ENCODE measurements at places on chromosomes 3 and 15. TPM values are rescaled to one million over a fixed set of nuclear protein-coding genes. Genes with fewer than 3 reads are reported as not detected.

DNA sequence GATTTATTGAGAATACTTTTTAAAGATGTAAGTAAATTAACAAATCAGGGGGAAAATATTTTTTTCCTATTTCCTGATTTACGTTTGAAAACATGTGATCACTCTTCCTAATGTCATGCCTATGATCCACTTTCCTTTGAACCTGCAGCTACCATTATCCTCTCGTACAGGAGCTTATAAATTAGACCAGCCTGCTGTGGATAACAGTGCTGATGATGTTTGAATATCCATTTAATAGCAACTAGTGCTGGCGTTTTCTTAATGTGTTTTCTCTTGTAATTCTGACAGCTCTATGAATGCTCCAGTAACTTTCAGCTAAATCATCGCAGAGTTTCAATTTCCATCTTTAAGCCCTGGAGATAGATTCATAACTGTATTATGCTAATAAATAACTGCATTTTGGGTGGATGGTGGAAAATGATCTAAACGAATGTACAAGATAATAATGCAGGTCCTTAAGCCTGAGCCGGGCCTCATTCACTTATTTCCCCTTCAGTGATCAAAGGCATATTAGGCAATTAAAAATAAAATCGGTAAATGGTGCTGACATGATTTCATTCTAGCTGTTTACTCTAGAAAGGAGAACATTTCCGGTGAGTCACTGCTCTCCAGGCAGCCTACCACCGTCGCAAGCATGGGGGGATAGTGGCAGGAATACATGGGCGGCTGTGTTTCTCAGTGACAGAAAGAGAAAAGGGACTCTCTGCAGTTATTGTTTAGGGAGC, 58.5 kb upstream of the SLC24A5 start:
- H3K4me3 ChIP-seq, result no peak overlapping the region
- no peaks in the 10 kb centered on the region for H3K36me3 ChIP-seq

- H3K27ac ChIP-seq, result no peak overlapping the region
- H3K4me1 ChIP-seq, result no peaks in the 10 kb centered on the region
- H3K4me3 ChIP-seq, result no peak overlapping the region
- peaks cover 3% of the 10 kb centered on the region for H3K27me3 ChIP-seq
Observed at GRCh38 chr3:161356287-161356686, 15.0 kb downstream of the SPTSSB start.

GRCh38 chr15:101028772-101029438, 109.7 kb downstream of the LRRK1 start:
- H3K27ac ChIP-seq, result no peak overlapping the region
- H3K36me3 ChIP-seq, result peaks cover 17% of the 10 kb centered on the region
- DNase-seq, result no peak
- H3K4me3 ChIP-seq, result no peak overlapping the region
- no peaks in the 10 kb centered on the region for H3K4me1 ChIP-seq
- no peaks in the 10 kb centered on the region for H3K27me3 ChIP-seq

DNA sequence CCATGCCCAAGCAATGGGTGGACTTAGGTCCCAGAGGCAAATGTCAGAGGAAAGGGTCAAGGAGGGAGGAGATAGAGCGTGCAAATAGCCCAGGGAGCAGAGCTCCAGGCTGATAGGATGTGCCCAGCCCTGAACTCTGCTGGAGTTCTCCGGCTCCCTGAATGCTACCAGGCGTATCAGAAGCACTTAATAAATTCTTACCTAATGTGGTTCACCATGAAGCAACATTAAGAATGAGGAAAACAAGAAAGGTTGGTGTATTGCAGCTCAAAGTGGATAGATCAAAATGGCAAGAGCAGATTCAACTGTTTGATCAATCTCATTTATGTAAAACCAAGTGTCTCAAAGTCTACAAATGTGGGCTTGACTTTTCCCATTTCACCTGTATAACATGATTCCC, 38.3 kb downstream of the PXYLP1 start:
- no peak overlapping the region for H3K4me3 ChIP-seq
- no peak for DNase-seq
- no peaks in the 10 kb centered on the region for H3K27me3 ChIP-seq
- H3K36me3 ChIP-seq, result no peaks in the 10 kb centered on the region
- peaks cover 2% of the 10 kb centered on the region for H3K4me1 ChIP-seq
- no peak overlapping the region for H3K27ac ChIP-seq

- peak; percentile 40 for DNase-seq
- H3K4me1 ChIP-seq, result no peaks in the 10 kb centered on the region
- H3K36me3 ChIP-seq, result no peaks in the 10 kb centered on the region
- no peaks in the 10 kb centered on the region for H3K27me3 ChIP-seq
Observed at GRCh38 chr3:153221748-153222162, 59.7 kb downstream of the RAP2B start.

GRCh38 chr15:67047149-67047661, 18.2 kb upstream of the SMAD3 start:
- DNase-seq, result no peak
- H3K4me3 ChIP-seq, result no peak overlapping the region
- no peaks in the 10 kb centered on the region for H3K27me3 ChIP-seq
- no peak overlapping the region for H3K27ac ChIP-seq
- peaks cover 24% of the 10 kb centered on the region for H3K4me1 ChIP-seq

GRCh38 chr3:183377307-183377959, 51.0 kb downstream of the MCF2L2 start:
- no peaks in the 10 kb centered on the region for H3K27me3 ChIP-seq
- H3K4me3 ChIP-seq, result no peak overlapping the region
- no peak for DNase-seq
- H3K27ac ChIP-seq, result no peak overlapping the region
- H3K4me1 ChIP-seq, result no peaks in the 10 kb centered on the region

DNA sequence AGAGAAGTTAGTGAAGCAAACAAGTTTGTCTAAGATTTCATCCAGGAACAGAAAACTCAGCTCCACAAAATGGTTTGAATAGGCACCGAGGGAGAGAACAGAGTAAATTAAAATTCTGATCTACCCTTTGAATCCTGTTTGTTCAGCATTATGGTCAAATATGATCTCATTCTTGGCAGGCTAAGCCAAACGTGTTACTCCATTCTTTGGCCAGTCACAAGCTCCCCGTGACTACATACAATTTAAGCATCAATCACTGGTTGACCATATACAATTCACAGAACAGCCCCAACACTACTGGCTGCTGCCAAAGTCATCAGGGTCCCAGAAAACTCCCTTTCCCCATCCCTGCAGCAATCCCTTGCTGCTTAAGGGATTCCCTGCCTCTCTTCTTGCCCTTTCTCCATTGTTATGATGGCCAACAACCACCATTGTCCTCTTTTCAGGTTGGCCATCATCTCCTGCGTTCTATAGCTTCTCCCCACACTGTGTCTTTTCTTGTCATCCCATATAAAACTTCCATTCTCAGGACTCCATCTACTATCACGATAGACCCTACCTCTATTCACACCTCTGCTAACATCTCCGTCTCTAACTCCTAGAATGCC, 46.3 kb downstream of the GOLIM4 start:
- H3K36me3 ChIP-seq, result peaks cover under 1% of the 10 kb centered on the region
- H3K4me3 ChIP-seq, result no peak overlapping the region
- H3K27me3 ChIP-seq, result no peaks in the 10 kb centered on the region
- no peak for DNase-seq

DNA sequence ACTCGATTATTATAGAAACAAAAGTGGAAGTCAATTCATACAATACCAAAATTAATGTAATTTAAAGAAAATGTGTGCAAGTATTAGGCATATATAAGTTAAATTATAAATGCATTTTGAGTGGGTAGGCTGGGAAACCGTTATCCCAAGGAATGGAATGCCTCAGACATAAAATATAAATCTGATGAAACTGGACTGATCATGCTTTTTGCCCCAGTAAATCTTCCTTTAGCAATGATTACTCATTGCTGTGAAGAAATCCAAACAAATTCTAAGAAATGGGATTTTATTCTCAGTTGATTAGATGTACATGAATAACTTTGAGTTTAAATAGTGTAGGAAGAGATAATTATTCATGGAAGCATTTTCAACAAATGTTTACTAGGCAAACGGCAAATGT, 185.5 kb upstream of the KCNMB2 start:
- DNase-seq, result no peak
- H3K4me1 ChIP-seq, result peaks cover 15% of the 10 kb centered on the region
- H3K27me3 ChIP-seq, result no peaks in the 10 kb centered on the region
- no peaks in the 10 kb centered on the region for H3K36me3 ChIP-seq
- H3K4me3 ChIP-seq, result no peak overlapping the region
- H3K27ac ChIP-seq, result no peak overlapping the region

DNA sequence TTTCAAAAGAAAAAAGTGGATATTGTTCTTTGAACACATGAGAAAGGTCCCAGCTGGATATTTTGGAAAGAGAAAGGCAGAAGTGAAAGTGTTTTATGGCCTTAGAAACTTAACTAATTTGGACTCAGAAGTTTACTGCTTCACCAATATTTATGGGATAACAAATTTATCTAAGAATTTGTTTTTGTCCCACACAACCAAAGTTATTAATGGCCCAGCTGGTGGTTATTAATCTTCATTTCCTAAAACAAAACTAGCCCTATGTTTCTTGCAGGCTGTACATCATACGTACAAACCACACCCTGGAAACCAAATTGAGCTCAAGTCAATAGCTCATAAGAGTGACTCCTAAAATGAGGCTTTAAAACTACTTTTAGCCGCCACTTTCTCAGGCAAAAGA, 372.9 kb upstream of the LMCD1 start:
- H3K4me3 ChIP-seq, result no peak overlapping the region
- DNase-seq, result no peak
- no peaks in the 10 kb centered on the region for H3K27me3 ChIP-seq
- no peak overlapping the region for H3K27ac ChIP-seq

DNA sequence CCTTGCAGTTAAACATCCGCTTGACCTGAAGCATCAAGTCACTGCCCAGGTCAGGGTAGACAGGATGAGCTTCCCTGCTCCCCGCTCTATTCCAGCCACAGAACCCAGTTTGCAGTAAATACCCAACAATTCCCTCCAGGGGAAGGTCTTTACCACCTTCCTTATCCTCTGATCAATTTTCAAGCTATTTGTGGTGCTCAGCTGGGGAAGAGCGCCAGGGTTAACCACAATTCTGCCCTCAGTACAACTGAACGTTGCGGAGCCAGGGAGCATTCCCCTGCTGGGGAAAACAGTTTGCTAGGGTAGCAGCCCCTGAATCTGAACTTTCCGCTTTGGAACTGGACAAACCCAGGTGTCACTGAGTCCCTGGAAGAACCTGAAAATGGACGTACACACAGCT, 28.5 kb downstream of the RBPMS2 start:
- DNase-seq, result no peak
- H3K36me3 ChIP-seq, result no peaks in the 10 kb centered on the region
- no peak overlapping the region for H3K27ac ChIP-seq
- no peak overlapping the region for H3K4me3 ChIP-seq
- peaks cover 11% of the 10 kb centered on the region for H3K4me1 ChIP-seq
- no peaks in the 10 kb centered on the region for H3K27me3 ChIP-seq

DNA sequence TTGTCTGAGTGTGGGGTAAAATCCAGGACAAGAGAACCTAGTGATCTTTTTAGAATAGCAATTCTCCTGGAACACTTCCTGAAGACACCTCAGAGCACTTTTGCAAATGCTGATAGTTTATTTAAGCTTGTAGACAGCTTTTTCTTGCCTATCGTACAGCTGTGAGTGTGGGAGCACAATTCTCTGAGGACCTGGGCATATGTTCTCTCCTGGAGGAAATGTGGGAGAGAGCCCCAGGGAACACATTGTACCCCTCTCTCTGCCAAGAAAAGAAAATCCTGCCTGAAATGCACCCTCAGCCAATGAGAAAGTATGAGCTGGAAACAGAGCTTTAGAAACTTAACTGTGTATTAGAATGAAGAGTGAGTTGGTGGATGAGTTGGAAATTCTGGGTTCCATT, 308.3 kb upstream of the SEMA6D start:
- no peak overlapping the region for H3K4me3 ChIP-seq
- H3K27ac ChIP-seq, result no peak overlapping the region
- H3K36me3 ChIP-seq, result no peaks in the 10 kb centered on the region
- peaks cover 3% of the 10 kb centered on the region for H3K27me3 ChIP-seq
- peaks cover 7% of the 10 kb centered on the region for H3K4me1 ChIP-seq

GOLGA6D gene
- not detected for total RNA-seq

GOLGA6L7 gene
- not detected for total RNA-seq

FBXW12 gene
- total RNA-seq, result not detected

COL7A1 gene
- 5.1 TPM for total RNA-seq

Measured in psoas muscle (tissue), 8 donors.